ENCODE measurements at places on chromosomes 16 and 17.

DNA sequence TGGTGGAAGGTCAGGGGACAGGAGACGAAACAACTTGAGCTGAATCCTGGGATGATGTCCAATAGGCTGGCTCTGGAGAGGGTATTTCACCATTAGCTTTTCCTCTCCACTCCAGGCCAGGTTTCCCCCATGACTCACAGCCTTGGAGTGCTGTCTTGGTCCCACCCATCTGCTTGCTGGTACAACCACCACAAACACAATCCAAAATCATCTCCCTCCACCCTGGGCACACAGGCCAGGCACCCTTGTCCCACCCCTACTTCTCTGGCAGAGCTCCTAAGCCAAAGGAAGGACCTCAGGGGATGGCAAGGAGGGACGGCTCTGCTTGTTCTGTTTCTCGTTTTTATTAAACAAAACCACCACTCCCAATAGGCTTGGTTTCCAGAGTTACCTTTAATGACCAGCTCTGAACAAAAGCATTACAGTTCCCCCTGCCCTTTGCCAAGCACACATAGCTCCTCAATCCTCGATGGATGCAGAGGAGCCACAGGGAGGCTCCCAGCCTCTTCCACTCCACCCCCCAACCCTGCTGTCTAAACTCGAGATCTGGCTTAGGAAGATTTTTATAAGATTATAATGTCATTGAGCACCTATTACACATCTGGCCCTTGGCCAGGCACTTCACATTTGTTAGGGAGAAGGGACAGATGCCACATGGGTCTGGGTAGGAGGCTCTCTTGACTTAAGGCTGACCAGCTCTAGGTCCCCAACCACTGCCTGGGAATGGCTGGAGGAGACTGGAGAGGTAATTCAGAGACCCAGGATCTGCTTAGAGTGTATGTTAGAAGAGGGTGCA, 13.3 kb downstream of the CAVIN1 start:
- DNase-seq, result no peak

GRCh38 chr16:58243528-58244004, 45.7 kb upstream of the CSNK2A2 start:
- DNase-seq, result no peak

- DNase-seq, result no peak
Observed at GRCh38 chr17:60754057-60754604, 76.5 kb downstream of the BCAS3 start.

GRCh38 chr17:19269641-19270040, 32.5 kb downstream of the EPN2 start:
- no peak for DNase-seq

GRCh38 chr16:75727221-75727620, 931 bp upstream of the CPHXL start:
- DNase-seq, result no peak

DNA sequence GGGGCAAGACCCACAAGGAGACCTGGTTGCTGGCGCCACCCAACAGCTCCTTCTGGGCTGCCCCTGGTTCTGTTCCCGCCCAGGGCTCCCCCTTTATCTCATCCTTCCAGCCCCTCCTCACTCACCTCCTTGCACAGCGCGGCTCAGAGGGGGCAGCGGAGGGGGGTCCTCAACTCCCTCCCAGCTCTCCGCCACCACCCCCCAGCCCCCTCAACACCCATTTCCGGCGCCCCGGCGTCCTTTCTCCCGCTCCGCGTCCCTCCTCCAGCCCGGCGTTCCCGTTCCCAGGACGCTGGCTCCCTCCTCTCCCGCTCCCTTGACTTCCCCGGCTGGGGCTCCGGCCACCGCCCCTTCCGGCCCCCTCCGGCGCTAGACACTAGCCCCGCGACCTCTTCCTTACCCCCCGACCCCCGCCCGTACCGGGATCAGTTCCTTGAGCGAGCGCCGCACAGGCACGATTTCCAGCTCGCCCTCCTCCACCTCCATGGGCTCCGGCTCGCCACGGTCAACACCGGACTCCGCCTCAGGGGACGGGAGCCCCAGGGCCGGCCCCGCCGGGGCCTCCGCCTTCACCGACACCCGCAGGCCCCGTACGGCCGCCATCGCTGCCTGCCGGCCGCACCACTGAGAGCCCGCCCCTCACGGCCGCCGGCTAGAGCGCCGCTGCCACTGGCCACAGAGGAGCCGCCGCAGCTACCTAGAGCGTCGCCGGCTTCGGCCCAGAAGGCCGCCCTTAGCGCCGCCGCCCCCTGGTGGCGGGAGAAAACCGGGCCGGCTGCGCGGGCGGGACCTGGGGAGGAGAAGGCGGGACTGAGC, at the start of gene NCBP3:
Gene NCBP3 (minus strand): TSS at position 626 of the 816 bp plus-strand sequence. CDS start 23 bp downstream, at position 603.
- peak; percentile 85 for DNase-seq

DNA sequence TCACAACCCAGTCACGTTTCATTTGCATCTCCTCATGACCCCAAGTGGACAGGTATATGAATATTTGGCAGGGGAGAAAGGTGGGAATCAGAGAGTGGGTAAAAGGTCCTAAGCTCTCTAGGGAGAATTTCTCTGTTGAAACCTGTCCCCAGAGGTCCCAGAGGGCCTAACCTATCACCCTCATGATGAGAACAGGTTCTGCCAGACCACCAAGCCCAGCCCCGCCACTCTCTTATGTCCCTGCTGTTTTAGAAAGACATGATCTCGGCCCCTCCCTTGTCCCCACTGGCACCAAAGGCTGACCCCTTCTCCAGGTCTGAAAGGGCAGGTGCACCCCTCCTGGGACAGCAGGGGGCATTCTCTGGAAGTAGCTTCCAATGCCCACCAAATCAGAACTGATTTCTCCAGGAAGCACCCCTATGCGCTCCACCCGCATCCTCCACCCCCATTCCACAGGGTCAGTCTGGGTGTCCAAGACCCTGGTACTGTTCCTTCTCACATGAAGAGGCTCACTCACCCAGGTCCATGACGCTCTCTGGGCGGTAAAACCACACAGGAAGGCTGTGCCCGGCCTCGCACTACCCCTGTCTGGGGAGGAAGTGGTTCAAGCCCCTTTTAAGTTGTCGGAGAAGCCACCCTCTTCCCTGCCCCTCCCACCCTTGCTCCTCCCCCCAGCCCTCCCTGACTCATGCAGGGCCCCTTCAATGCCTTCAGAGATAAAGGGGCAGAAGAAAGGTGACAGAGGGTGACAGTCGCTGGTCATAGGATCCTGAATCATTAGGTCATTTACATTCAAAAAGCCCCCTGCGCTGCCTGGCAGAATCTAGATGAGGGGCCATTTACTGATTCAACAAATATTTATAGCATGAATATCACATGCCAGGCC, at the start of gene CCR7:
Gene CCR7 (minus strand): TSS at position 590 of the 886 bp plus-strand sequence. CDS start 63 bp downstream, at position 527.
- peak; percentile 74 for DNase-seq

- no peak for DNase-seq
Observed at GRCh38 chr16:2019921-2020831, 591 bp downstream of the NPW start.

DNA sequence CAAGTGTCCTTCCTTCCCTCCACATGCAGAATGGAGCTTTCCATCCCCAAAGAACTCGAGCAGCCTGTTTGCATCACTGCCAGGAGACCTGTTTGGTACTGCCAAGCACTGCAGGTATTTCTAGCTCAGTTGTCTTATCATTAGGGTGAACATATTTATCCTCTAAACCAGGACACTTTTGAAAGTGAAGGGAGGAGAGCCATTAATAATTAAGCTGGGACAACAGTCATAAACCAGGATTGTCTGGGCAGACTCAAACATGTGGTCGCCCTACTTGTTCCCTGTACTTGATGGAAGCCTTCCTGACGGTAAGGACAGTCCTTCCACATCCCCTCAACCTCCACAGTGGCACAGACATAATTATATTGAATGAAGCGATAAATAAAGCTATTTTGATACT, 67.4 kb downstream of the PRKCA start:
- DNase-seq, result no peak

GRCh38 chr17:29168079-29168758, 12.0 kb downstream of the MYO18A start:
- DNase-seq, result no peak

DNA sequence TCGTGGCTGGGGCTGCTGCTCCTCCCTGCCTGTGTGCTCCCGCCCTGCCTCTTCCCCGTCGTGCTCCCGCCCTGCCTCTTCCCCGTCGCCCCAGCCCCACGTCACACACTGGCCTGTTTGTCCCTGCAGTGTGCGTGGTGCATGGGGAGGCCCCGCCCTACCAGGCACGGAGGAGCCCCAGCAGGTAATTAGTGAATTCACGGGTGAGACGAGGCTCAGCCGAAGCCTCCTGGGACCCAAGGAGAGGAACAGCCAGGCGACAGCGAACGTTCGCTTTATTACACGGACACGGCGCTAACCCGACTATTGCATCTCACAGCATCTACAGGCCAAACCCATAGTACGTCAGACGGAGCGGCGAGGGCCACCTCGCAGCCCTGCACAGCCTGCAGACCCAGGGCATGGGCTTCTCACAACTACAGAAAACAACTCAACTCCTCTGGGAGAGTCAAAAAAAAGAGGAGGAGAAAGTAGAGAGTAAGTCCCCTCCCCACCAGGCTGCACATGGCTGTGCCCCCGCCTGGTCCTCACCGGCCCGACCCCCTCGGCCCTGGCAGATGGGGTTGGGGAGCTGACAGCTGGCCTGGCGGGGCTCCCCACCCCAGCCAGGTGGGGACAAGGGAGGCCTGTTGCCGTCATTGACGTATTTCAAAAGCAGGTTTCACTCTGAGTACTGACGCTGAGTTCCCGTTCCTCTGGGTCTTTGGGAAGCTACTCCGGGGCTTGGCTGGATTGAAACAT, 4.3 kb upstream of the PABPN1L start:
- no peak for DNase-seq
